Stimulated activated CD4-positive, alpha-beta T cell treated with anti-CD3 and anti-CD28 coated beads, TNF-alpha, amount 100 ng/mL, for 24 hours (primary cell): ENCODE measurements at places on chromosomes 13 and 19.

GRCh38 chr13:80605716-80606115 lies 264.8 kb upstream of the SPRY2 start:
- no peak for DNase-seq

- no peak for DNase-seq
These were observed 19.1 kb upstream of the ZNF260 start for GRCh38 chr19:36547001-36547732.

DNA sequence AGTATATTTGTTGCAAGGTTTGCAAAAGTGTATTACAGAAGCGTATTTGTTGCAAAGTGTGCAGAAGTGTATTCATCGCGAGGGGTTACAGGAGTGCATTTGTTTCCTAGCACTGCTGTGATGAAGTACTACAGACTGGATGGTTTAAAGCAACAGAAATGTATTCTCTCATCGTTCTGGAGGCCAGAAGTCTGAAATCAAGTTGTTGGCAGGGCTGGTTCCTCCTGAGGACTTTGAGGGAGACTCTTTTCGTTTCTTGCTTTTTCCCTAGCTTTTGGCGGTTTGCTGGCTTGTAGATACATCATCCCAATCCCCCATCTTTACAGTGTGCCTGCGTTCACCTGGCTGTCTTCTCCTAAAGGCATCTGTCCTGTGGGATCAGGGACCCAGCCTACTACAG lies 127.9 kb upstream of the USP29 start:
- no peak for DNase-seq

- DNase-seq, result no peak
These were observed 68.4 kb downstream of the EPS15L1 start for GRCh38 chr19:16403151-16403977.

DNA sequence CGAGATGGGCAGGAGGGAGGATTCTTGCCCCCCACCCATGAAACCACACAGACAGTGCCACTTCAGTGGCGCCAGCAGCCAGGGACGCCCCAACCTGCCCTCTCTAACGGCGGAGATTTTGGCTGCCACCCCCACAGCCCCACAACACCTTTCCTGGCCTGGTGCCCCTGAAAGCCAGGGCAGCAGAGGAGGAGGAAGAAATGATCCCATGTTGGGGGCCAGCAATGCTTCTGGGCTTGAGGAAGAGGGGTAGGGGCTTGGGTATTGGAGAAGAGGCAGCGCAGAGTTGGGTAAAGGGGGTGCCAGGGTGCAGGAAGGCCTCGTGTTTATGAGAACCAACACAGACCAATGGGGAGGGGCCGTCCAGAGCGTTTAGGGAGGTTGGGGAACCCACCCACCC lies 1.7 kb downstream of the MLLT1 start:
- DNase-seq, result no peak

DNA sequence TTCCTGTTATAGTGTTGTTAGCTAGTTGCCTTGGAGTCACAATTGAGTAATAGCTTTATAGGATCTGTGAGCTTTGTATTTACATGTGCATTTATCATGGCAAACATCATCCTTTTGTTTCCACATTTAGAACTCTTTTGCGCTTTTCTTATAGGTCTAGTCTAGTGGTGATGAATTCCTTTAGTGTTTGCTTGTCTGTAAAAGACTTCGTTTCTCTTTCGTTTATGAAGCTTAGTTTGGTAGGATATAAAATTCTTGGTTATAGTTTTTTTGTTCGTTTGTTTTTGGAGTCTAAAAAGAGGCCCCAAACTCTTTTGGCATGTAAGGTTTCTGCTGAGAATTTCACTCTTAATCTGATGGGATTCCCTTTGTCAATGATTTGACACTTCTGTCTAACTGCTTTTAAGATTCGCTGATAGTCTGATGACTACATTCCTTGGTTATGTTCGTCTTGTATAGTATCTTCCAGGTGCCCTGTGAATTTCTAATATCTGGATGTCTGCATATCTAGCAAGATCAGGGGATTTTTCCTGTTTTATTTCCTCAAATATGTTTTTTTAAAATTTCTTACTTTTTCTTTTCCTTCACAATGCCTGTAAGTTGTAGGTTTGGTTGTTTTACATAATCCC lies 20.2 kb downstream of the DNAJC3 start:
- DNase-seq, result no peak
